Hindlimb muscle (tissue), 1 donor: ENCODE measurements at places on chromosomes 16 and 17. TPM values are rescaled to one million over a fixed set of nuclear protein-coding genes. Genes with fewer than 3 reads are reported as not detected.

DNA sequence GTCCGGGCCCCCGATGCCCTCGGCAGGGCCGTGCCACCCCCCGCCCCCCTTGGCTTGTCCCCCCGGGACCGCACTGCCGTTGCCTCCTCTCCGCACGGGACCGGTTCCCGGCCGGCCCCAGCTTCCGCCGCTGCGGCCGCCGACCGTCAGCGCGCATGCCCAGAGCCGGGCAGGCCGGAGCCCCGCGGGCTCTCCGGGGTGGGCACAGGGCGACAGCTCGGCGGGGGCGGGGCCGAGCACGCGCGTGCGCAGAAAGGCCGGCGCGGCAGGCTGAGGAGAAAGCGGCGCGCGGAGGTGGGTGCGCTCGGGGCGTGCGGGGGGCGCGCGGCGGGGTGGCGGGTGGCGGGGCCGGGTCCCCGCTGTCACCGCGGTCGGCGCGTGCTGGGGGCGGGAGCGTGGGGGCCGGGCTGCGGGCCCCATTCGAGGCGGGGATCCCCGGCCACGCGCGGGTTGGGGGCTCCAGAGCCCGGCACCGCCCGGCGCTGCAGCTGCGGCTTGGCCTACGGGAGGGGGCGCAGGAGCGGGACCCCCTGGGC lies at the start of gene TBC1D24:
Gene TBC1D24, plus strand, starts transcription at position 251 of the 536 bp plus-strand sequence. CDS start 21,022 bp downstream, outside the sequence.
- DNase-seq, result peak; percentile 92

- no peak for DNase-seq
Measured at GRCh38 chr17:31593806-31594205, 202.3 kb downstream of the RAB11FIP4 start.

- DNase-seq, result no peak
Measured at GRCh38 chr17:19673623-19674022, 25.1 kb downstream of the ALDH3A2 start.

GRCh38 chr16:52068447-52069074 lies 478.4 kb downstream of the TOX3 start:
- no peak for DNase-seq

GRCh38 chr16:66372078-66372897 lies 5.8 kb downstream of the CDH5 start:
- DNase-seq, result no peak

DNA sequence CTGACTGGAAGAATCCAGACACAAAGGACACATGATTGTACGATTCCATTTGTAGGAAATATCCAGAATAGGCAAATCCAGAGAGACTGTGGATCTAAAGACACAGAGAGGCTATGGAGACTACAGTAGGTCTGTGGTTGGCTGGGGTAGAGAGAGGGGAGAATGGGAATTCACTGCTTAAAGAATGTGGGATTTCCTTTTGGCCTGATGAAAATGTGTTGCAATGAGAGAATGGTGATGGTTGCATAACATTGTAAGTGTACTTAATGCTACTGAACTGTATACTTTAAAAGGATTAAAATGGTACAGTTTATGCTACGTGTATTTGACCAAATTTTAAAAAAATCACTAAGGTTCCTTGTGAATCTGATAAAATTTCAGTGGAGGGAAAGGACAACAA lies 62.1 kb downstream of the GPRC5B start:
- DNase-seq, result no peak

GRCh38 chr17:38565853-38566665 lies 39.7 kb downstream of the SRCIN1 start:
- no peak for DNase-seq

- no peak for DNase-seq
Measured at GRCh38 chr17:42045719-42046118, 4.7 kb downstream of the C17orf113 start.

GRCh38 chr16:56734429-56734828 lies 4.5 kb downstream of the NUP93 start:
- no peak for DNase-seq

- no peak for DNase-seq
Measured at GRCh38 chr17:2478458-2478857, 33.2 kb downstream of the METTL16 start.

DNA sequence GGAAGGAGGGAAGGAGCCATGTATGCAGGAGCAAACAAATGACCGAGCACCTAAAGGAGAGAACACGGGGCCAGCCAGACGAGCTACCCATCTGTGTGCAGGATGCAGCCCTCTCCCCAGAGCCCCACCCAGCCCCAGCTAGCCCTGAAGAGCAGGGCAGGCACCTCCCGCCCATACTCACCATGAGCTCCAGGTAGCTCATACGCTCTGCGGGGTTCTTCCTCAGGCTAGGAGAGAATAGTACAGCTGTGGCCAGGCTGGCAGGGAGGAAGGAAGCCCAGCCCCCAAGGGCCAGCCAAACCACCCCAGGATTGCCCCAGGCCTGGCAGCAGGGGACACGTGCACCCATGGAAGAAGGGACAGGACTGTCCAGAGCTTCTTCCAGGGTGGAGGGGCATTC lies 81.9 kb downstream of the KCNJ18 start:
- DNase-seq, result no peak

- no peak for DNase-seq
Measured at GRCh38 chr16:84313921-84314320, 19.2 kb downstream of the WFDC1 start.

GRCh38 chr16:79082970-79083369 lies 517.6 kb downstream of the MAF start:
- DNase-seq, result no peak

DNA sequence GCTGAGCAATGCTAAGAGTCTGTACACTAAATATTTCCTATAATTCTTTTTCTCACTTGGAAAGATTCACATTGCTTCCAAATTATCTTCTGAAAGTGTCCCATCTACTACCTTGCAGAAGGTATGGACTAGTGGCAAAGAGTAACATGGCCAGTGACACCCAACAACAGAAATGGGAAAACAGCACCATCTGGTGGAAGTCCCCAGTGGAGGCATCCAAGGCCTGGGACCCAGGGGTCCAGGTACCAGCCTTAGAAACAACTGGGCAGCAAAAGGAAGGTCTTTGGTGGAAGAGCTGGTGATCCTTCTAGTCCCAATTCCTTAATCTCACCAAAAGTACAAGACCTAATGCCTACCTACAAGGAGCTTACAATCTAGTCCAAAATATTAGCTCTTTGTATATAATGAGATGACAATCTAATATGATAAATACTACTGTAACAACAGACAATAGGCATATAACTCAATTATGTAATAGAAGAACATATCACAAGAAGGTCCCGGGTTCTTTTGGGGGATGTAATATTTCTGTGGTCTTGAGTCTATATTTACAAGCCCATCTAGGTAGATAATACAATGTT lies 55.3 kb downstream of the SKAP1 start:
- no peak for DNase-seq

DNA sequence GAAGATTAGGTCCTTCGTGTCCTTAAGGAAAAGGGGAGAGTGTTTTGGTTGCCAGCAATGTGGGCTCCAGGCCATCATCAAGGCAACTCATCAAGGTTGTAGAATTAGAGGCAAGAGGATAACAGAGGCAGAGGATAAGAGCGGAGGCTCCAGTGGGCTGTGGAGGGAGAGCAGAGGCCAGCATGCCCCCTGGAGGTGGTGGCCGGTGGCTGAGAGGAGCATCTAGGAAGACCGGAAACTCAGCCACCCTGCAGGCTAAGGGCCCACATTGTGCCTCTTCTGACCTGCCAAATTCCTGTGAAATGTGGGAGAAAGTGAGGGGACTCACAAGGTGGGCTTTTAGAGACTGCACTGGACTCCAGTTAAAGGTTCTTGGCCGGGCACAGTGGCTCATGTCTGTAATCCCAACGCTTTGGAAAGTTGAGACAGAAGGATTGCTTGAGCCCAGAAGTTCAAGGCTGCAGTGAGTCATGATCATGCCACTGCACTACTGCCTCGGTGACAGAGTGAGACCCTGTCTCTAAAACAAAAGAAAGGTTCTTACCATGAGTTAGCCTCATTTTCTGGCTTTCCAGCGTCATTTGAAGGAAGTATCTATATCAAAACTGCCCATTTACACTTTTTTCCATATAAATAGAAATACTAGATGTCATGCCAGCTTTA lies 62.7 kb upstream of the ADORA2B start:
- DNase-seq, result no peak

DNA sequence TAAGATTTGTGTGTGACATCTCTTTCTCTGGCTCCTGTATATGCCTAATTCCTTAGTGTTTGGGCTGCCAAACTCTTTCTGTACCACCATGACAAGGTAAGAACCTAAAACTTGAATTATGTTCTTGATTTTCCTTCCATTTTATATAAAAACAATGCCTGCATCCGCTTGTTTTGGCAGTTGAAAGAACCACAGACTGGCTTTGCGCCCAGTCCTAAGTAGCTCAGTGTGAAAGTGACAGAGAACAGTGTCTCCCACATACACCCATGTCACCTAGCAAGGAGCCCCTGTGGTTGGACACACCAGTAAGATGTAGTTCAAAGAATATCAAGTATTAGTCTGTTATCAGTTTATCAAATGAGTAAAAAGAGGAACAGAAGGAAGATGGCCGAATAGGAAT lies 40.7 kb upstream of the SLC6A2 start:
- no peak for DNase-seq

- DNase-seq, result no peak
Measured at GRCh38 chr17:73089322-73090317, 2.9 kb downstream of the SLC39A11 start.

DNA sequence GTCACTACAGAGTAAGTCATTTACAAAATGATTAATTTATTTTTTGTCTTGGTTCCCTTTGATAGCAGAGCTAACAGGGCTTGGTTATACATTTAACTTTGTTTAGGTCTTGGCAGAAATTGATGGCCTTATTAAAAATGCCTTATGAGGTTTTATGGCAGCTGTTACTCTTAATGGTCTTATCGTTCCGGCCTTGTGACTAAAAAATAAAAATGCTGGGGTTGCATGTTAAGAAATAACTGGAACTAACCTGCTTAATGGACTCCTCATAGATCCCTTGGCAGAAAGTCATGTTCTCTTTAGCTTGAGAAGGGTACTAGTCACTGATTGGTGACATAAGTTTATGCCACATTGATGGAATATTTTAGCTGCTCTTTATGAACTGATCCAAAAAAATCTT lies 18.3 kb downstream of the COX11 start:
- DNase-seq, result no peak

GRCh38 chr17:65593855-65594845 lies 32.7 kb upstream of the AXIN2 start:
- peak; percentile 27 for DNase-seq

GRCh38 chr17:68249354-68249765 lies 1.5 kb downstream of the AMZ2 start:
- no peak for DNase-seq

- no peak for DNase-seq
Measured at GRCh38 chr16:81583893-81584631, 139.5 kb downstream of the CMIP start.

- DNase-seq, result no peak
Measured at GRCh38 chr16:50547340-50548124, 664 bp upstream of the NKD1 start.

- DNase-seq, result no peak
Measured at GRCh38 chr16:56032072-56032471, 156.9 kb upstream of the CES5A start.

DNA sequence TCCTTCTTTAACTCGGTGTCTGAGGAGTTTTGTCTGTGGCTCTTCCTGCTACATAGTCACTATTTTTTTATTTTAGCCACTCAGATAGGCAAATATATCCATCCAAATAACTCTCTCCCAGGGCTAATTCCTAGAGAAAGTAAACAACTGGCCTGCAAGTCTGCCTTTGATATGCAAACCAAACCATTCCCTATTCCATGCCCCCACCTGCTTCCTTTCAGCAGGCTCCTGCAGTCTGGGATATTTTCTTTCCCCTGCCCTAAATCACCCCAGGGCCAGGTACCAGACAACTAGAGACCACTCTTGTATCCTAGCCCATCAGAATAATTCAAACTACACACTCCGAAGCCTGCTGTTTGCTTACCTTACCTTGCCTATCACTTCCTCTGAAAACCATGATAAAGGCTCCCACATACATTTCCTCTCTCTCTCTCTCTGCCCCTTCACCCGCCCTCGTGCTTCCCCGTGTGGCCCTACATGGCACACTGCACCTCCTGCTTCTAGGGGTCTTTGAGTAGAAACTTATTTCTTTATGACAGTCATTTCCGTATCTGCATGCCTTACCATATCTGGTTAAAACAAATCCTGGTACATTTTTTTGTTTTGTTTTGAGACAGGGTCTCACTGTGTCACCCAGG lies 8.3 kb downstream of the CD300H start:
- DNase-seq, result no peak

DNA sequence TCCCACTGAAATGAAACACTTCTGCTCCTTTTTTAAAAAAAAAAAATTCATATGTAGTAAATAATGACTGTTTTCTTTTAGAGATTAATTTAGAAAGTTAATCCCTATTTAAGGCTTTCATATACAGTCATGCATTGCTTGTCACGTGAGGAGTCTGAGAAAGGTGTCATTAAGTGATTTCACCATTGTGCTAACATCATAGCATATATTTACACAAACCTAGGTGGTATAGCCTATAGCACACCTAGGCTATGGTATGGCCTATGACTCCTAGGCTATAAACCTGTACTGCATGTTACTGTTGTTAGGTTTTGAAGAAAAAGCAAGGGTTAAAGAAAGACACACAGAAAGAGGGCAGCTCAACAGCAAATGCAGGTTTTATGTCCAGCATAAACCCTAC lies 13.7 kb downstream of the PPY start:
- no peak for DNase-seq

GRCh38 chr16:28524681-28525171 lies 14.0 kb downstream of the NUPR1 start:
- DNase-seq, result no peak

The RNF213 gene
- 40.0 TPM for polyA plus RNA-seq

The CBFA2T3 gene
- polyA plus RNA-seq, result 23.2 TPM

The KIF18B gene
- polyA plus RNA-seq, result 8.8 TPM

The CD300LB gene
- 0.23 TPM for polyA plus RNA-seq

The HBA1 gene
- polyA plus RNA-seq, result 1,043 TPM

The SLX4 gene
- 4.6 TPM for polyA plus RNA-seq

The TOP3A gene
- polyA plus RNA-seq, result 27.5 TPM

The OTOP3 gene
- not detected for polyA plus RNA-seq

The CRYBA1 gene
- not detected for polyA plus RNA-seq

The KRT36 gene
- not detected for polyA plus RNA-seq

The FNDC8 gene
- polyA plus RNA-seq, result not detected

The BANP gene
- polyA plus RNA-seq, result 16.9 TPM

The SPIRE2 gene
- 3.1 TPM for polyA plus RNA-seq

The NHLRC4 gene
- 1.4 TPM for polyA plus RNA-seq

The SLC25A10 gene
- 5.3 TPM for polyA plus RNA-seq

The SCARF1 gene
- 9.7 TPM for polyA plus RNA-seq

The CMTM1 gene
- polyA plus RNA-seq, result 5.5 TPM

The CCL5 gene
- polyA plus RNA-seq, result 0.74 TPM

The ZNF207 gene
- polyA plus RNA-seq, result 111 TPM

The CCR7 gene
- 0.49 TPM for polyA plus RNA-seq

The LGALS9C gene
- polyA plus RNA-seq, result not detected

The MAF gene
- polyA plus RNA-seq, result 51.4 TPM
